ENCODE measurements at places on chromosomes 16 and 17.

DNA sequence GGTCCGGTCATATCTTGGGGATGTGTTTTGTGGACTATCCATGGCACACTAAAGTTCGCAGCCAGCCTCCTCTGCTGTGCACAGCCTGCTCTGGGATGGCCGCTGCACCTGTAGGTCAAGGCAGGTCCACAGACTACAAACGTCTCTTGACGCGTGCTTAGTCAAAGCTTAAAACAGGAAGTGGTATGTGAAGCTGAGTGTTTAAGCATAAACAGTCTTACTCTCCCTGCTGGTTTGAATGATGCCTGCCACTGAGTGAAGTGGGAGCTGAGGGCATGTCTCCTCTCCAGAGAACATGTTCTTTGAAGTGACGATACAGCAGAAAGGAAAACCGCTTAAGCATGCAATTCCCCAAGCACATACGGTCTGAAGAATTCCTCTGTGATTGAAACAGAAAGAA lies 365.6 kb downstream of the SLC39A11 start:
- no peak for DNase-seq

DNA sequence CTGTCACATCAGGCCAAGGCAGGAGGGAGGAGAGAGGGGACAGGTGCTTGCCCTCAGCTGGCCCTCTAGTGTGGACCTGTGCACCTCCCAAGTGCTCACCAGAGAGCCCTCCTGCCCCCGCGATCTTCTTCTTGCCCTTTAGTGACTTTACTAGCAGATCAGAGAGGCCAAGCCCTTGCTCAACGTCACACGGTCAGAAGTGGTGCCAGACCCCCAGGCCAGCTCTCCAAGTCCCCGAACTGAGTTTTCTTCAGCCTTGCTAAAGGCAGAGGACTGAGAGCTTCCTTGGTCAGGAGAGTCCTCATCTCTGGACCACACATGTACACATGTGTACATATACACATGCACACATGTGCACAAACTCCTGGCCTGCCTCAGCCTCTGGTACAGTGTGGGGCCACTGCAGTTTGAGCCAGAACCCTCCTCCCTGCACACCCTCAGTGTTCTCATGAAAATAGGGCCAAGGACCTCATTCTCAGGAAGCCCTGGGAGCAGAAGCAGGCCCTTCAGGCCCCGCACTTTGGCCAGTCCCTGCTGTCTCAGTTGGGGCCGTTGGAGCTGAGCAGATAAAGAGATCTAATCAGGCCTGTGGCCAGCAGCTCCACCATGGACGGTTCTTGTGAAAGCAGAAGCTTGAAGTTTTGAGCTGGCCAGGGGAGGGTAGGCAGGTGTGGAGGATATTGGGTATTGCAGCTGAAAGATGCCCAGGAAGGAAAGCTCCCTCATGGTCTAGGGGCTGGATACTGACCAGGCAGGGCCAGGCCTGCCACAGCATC lies 7.4 kb upstream of the EPX start:
- no peak for DNase-seq

DNA sequence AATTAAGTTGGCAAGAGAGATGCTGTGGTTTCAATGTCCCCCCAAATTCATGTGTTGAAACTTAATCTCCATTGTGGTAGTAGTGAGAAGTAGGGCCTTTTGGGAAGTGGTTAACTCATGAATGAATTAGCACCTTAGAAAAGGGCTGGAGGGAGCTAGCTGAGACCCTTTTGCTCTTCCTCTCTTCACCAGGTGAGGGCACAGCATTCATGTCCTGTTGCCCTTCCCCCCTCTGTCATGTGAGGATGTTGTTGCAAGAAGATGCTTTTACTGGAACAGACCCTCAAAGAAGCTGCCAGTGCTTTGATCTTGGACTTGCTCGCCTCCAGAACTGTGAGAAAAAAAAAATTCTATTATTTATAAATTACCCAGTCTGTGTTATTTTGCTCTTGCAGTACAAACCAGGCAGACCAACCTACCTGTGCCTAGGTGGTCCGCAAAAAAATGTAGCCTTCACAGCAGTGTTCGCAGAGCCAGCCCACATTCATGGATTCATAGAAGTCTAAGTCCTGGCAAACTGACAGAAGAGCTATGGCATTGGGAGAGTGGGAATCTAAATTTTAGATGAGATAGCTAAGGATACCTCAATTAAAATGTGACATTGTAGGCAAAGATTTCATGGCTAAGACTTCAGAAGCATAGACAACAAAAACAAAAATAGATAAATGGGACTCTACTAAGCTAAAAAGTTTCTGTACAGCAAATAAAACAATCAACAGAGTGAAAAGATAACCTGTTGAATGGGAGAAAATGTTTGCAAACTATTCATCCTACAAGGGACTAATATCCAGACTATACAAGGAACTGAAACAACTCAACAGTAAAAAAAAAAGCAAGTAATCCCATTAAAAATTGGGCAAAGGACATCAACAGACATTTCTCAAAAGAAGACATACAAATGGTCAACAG lies 32.0 kb upstream of the ABCA5 start:
- peak; percentile 9 for DNase-seq

- DNase-seq: no peak
Measured at GRCh38 chr16:53925526-53925925, 221.6 kb downstream of the FTO start.

Data from NCI-H2081 (cell line).